ENCODE measurements at places on chromosomes 12 and 14. TPM values are rescaled to one million over a fixed set of nuclear protein-coding genes. Genes with fewer than 3 reads are reported as not detected.

DNA sequence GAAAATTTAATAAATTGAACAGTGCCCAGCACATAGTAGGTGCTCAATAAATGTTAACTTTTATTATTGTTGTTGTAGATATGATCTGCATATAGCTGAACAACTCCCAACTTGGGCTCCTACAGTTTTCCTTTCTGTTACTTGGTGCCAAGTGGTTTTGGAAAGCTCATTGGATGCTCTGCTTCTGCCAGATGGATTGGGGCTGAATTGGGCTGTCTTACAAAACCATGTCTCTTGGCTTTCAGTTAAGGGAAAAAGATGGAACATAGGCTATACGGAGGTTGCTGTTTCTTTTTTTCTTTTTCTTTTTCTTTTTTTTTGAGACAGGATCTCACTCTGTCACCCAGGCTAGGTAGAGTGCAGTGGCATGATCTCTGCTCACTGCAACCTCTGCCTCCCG lies 140.7 kb upstream of the PWP1 start:
- no peaks in the 10 kb centered on the region for H3K4me1 ChIP-seq
- no peak overlapping the region for H3K27ac ChIP-seq
- no peaks in the 10 kb centered on the region for H3K36me3 ChIP-seq
- no peak overlapping the region for H3K4me3 ChIP-seq
- DNase-seq: no peak

GRCh38 chr12:9971181-9971580 lies at the start of gene CLEC12A:
CLEC12A (plus strand) TSS chr12:9971409; CDS start chr12:9971597, 188 bp downstream.
- H3K27ac ChIP-seq: no peak within 1 kb of the TSS
- H3K36me3 ChIP-seq: no peaks in the 10 kb centered on the region
- no peaks in the 10 kb centered on the region for H3K27me3 ChIP-seq
- no peak within 1 kb of the TSS for H3K4me3 ChIP-seq
- no peaks in the 10 kb centered on the region for H3K4me1 ChIP-seq

DNA sequence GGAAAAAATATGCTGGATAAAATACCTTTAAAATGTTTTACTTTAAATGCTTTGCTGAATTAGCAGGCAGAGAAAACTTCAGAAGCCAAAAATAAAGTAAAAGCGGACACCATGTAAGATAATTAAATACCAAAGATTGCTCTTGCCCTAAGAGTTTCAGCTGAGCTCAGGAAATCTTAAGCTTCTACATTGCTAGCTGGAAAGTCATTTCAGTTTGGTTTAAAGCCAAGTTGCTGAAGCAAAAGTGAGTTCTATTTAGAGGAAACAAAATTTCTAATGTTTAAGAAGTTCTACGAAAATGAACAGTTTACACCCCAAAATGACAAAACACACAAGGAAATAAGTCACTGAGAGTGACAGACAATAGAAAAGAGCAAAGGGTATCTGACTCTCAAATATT lies 310.0 kb downstream of the ADAMTS20 start:
- no peaks in the 10 kb centered on the region for H3K27me3 ChIP-seq
- H3K4me1 ChIP-seq: no peaks in the 10 kb centered on the region
- no peak overlapping the region for H3K4me3 ChIP-seq
- H3K27ac ChIP-seq: no peak overlapping the region

BAG5 gene
- 22.5 TPM for total RNA-seq

MYRFL gene
- total RNA-seq: not detected
